Stimulated activated CD8-positive, alpha-beta memory T cell treated with anti-CD3 and anti-CD28 coated beads, Interleukin-4, amount 100 ng/mL, for 1 hour (primary cell): ENCODE measurements at places on chromosomes 7 and 10.

DNA sequence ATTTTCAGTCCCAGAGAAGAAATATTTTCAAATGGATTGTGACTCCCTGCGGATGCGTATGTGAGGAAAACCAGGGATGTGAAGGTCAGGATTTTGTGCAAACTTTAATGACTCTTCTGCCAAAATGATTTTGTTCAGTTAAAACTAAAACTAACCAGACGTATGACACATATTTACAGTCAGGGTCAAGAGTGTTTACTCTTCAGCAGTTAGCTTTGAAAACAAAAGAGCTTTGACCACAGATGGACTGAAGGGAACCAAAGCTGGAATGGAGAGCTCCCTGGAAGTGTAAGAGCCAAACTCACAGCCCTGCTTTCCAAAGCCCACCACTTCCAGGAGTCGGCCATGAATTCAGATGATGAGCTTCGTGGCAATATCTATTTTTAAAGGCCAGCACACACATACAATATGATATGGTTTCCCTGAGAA lies 15.5 kb downstream of the SVIL start:
- DNase-seq: no peak

GRCh38 chr10:121702351-121703320 lies 104.4 kb upstream of the FGFR2 start:
- no peak for DNase-seq

DNA sequence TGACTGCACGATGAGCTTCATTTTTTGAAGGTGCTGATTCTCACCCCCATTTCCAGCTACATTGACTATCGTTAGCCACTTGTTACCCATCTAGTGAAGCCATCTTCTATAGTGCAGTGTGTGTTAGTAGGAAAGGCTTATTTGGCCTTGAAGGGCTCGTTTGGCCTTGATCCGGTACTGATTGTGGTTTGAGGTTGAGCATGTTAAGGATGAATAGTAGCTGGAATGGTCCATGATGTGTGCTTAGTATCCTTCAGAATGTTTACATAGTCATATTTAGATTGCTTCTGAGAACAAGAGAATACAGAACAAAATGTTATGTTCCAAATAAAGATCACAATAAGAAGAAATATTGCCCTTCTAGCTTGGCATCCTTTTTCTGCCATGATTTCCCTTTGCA lies 591.5 kb downstream of the AUTS2 start:
- no peak for DNase-seq

GRCh38 chr10:76550806-76551205 lies 1086.8 kb downstream of the KCNMA1 start:
- DNase-seq: no peak
